Activated naive CD4-positive, alpha-beta T cell treated with anti-CD3 and anti-CD28 coated beads for 36 hours (primary cell): ENCODE measurements at places on chromosomes 3 and 15.

DNA sequence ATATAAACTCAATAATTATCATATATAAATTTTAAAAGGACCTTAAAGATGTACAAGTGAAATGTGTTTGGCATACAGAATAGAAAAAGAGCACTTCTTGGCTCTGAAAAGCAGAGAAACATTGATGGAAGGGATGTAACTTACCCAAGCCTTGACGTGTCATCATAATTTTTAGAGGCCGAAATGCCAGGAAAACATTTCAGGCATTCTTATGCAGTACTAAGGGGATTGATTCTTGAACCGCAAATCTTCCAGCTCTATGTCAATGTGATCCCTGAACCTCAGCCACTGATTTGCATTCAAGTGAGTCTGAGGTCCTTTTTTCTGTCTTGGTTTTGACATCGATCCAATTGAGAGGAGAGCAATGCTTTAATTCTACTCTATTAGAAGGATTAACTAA is 97.8 kb downstream of the CLDN1 start:
- no peak for DNase-seq

- DNase-seq, result no peak
These were observed 117.0 kb downstream of the FOXP1 start for GRCh38 chr3:71466483-71466882.

DNA sequence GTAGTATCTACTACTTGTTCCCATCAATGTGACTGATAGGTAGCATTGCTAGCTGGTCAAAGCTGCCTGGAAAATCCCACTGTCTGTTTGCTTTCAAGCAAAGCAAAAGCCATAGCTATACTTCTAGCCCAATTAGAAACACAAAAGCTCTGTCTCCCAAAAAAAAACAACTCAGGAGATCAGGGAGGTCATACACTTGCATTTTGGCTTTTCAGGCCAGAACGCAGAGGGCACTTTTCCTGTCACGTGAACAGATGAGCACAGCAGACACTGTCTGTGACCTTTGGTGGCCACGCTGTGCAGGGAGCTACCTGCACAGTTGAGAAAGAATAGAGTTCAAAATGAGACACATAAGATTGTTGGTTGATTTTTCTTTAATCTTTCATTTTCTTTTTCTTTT is 441.7 kb upstream of the PDZRN3 start:
- DNase-seq, result no peak

DNA sequence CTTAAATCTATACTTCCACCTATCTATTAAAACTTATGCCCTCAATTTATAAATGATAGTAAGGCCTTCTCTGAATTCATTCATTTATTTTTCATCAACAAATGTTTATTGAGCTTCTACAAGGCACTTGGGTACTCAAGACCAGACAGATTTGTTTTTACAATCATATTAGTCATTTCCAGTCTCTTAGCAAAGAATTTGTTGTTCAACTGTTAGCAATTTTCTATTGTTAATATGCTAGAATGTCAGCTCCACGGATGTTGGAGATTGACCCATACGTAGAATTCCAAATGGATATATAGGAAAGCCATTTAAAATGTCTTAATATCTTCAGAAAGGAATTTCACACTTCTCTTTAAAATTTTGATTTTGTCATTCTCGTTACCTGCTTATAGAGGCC is 36.7 kb downstream of the ZBTB38 start:
- DNase-seq, result no peak

- DNase-seq, result no peak
These were observed 19.5 kb downstream of the PHC3 start for GRCh38 chr3:170162052-170162451.

GRCh38 chr3:140555666-140556065 is 122.2 kb upstream of the TRIM42 start:
- DNase-seq, result no peak

DNA sequence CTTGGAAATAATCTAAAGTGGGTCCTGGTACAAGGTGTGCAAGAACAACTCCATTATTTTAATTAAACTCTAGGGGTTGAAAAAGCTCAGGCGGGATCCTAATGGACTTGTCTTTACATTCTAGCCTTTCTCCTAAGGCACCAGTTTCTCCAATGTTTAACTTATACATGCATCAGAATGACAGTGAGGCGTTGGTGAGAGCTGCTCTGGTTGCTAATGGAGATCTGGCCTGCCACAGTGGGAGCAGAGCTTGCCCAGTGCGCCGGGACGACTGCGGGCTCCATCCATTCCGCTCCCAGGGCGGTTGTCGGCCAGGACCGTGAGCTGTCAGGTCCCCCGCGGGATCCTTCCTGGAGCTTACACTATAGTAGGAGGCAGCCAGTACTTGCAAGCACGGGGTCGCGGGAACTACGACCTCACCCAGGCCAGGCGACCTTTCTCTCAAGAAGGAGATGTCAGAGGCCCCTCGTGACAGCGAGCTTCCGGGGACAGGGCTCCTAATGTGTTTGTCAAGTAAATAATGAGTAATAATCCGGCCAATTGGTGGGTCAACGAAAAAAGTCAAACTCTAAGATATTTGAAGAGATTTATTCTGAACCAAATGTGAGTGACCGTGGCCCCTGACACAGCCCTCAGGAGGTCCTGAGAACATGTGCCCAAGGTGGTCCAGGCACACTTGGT is 991 bp upstream of the HIGD1A start:
- peak; percentile 8 for DNase-seq

DNA sequence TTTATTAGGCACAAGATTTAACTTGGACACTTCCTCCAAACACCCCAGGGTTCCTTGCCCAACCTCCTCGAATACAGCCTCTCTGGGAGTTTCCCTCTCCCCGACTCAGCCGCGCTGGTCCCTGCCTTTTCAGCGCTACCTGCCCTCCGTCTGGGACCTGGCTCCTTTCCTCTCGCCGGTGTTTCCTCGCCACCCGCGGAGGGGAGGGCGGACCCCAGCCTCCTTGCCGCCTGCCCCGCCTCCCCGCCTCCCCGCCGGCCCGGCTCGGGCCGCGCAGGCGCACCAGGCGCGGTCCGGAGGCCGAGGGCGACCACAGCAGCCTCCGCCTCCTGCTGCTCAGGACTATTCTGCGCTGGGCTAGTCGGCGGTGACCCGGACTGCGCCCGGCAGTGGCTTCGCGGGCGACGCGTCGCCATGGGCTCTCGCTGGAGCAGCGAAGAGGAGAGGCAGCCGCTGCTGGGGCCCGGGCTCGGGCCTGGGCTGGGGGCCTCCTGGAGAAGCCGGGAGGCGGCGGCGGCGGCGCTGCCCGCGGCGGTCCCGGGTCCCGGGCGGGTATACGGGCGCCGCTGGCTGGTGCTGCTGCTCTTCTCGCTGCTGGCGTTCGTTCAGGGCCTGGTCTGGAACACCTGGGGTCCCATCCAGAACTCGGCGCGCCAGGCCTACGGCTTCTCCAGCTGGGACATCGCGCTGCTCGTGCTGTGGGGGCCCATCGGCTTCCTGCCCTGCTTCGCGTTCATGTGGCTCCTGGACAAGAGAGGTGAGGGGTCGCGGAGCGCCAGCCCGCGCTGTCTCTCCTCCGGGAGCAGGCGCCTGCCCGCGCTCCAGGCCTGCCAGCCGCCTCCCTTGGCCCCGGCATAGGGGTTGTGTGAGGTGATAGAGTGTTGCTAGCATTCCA is at the start of gene SLC49A4:
SLC49A4 (plus strand) TSS at position 291 of the 895 bp plus-strand sequence; CDS start at position 415, 124 bp downstream.
- DNase-seq, result peak; percentile 57

DNA sequence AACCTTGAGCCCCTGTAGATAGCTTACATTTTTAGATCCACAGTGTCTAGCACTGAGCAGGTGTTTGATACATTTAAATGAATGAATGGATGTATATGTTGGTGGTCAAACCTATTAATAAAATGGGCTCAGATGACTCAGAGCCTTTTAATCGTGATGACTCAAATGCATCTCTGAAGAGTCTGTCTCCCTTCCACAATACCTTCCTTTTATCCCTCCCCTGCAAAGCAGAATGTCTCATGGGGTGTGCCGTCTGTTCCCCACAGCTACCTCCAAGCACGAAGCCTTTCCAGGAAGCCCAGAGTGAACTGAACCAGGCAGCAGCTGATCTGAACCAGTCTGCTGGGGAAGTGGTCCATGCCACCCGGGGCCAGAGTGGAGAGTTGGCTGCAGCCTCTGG is 303.5 kb upstream of the TPM1 start:
- DNase-seq, result no peak

DNA sequence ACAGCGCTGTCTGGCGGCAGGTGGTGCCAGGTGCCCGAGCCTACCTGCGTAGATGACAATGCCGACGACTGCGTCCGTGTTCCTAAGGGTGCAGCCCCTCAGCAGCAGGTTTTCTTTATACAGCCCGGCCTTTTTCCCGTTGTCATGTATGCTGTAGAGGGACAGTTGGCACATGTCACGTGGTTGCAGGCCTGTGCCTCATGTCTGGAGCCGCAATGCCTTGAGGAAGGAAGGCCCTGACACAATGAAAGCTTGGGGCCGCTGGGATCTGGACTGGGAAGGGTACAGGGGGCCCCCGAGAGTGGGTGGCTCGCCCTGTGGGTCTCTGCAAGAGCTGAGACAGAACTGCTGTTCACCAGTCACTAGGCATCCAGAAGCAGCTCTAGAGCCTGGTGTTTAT is 136.0 kb downstream of the ATP10A start:
- DNase-seq, result no peak

DNA sequence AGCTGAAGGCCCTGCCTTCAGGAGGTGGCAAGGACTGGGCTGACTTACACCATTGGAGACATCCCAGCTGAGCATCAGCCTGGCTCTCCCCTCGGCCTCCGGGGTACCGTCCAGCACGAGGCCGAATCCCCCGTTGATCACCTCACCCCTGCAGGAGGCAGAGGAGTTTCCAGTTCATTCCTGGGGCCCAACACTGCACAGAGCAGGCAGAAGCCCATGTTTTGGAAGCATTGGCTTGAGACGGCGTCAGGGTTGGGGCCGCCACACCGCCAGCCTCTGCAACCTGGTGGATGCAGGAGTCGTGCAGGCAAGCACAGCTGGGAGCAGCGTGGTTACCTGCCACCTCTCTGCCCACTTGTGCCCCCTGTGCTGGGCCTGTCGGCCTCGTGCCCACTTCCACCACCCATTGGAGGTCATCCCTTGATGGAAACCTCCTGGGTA is 7.7 kb upstream of the ZXDC start:
- DNase-seq, result no peak

- DNase-seq, result no peak
These were observed 110.4 kb downstream of the LRRC28 start for GRCh38 chr15:99361545-99362185.

- no peak for DNase-seq
These were observed 72.9 kb downstream of the AKAP13 start for GRCh38 chr15:85453144-85453872.

DNA sequence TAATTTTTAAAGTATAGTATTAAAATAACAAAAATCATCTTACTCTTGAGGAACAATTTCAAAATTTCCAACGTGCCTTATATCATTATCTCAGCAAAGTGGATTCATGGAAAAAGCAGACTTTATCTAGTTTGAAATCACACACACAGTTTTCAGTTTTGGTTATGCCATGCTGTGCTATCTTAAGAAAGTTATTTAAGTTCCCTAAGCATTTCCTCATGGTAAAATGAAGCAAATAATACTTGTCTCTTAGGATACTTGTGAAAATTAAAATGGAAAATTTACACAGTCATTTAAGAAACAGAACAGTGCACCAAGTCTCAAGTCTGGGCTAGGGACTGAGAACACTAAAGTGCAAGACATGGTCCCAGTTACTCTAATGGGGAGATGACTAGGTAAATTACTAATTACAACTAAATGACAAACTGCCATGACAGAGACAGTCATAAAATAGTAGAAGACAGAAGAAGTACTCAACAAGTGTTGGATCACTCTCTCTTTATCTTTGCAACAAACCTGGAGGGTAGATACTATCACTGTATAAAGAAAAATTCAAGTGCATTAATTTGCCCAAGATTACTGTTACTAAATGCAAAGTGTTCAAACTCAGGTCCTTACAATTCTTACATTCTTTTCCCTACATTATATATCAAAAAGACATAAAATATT is 44.8 kb downstream of the DMXL2 start:
- DNase-seq, result no peak

- no peak for DNase-seq
These were observed 7.6 kb downstream of the RTP2 start for GRCh38 chr3:187694801-187695200.

GRCh38 chr3:55790596-55791350 is 303.7 kb upstream of the WNT5A start:
- DNase-seq, result no peak
